Stimulated activated CD4-positive, alpha-beta T cell treated with anti-CD3 and anti-CD28 coated beads, Interleukin-1b, Interleukin-23, amount 100 ng/mL, for 1 hour (primary cell): ENCODE measurements at places on chromosomes 1 and 21.

DNA sequence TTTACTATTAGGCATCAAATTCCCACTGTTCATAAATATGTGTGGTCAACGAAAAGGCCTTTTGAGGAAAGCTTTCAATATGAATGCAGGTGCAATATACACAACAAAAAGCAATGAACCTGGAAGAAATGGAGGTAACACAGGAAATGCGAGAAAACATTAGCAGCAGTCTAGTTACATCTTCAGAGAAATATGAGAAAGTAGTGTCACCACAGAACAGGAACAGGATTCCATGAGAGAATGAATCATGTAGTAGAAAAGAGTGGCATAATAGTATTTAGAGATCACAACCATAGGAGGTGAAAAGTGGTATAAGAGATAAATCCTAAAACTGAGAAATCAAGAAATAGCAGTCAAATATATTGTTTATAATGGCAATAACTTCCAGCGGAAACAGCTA lies 103.7 kb downstream of the AK5 start:
- DNase-seq: no peak

DNA sequence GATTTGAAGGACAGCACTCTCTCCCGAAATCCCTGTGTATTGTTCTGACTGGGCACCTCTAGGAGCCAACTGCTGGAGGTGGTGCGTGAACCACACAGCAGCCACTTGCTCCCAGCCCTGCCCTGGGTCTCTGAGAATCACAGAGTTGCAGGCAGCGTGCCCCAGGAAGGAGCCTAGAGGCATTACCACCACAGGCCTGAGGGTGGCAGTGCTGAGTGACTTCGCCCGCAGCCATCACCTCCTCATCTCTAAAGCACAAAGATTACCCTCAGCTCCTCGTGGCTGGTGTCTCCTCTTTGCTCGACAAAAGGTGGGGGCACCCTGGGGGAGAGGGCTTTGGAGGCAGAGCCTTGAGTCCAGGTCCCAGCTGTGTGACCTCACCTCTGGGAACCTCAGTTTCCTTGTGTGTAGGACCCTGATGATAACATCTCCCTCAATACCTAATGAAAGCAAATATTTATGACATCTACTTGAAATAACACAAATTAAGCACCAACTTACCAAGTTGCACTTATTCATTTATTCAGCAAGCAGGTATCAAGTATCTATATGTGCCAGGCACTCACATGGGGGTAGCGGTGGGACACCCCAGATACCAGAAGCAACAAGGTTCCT lies 86.3 kb downstream of the VWA5B1 start:
- DNase-seq: no peak

GRCh38 chr1:162175379-162176081 lies 106.0 kb downstream of the NOS1AP start:
- DNase-seq: no peak

DNA sequence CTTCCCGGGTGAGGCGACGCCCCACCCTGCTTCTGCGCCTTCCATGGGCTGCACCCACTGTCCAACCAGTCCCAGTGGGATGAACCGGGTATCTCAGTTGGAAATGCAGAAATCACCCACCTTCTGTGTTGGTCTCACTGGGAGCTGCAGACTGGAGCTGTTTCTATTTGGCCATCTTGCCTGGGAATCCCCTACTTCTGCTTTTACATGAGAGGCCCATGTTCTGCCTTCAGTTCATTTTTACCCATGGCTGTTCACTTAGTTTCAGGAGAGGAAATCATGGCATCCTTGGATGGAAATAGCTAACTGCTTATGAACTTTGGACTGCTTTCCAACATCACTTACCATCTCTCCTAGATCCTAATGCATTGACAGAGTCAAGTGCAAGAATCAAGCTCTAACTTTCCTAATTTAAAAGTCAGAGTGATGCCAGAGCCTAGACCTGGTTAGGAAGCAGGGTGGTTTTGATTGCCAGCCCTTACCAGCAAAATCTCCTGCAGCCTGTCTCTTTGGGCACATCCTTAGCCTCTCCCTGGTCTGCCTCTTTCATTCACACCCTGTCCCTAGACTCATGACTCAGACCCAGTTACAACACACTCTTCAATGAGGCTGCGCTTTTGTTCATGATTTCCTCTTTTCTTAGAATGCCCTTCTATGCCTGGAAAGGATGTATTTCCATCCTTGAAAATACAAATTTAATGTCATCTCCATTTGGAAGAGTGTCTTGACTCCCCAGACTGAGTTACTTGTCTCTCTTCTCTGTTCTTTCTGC lies 137.2 kb downstream of the KCTD3 start:
- DNase-seq: no peak

GRCh38 chr21:35511696-35512162 lies 462.6 kb upstream of the RUNX1 start:
- no peak for DNase-seq

- no peak for DNase-seq
Observed at GRCh38 chr1:57410508-57410907, 13.4 kb downstream of the DAB1 start.

DNA sequence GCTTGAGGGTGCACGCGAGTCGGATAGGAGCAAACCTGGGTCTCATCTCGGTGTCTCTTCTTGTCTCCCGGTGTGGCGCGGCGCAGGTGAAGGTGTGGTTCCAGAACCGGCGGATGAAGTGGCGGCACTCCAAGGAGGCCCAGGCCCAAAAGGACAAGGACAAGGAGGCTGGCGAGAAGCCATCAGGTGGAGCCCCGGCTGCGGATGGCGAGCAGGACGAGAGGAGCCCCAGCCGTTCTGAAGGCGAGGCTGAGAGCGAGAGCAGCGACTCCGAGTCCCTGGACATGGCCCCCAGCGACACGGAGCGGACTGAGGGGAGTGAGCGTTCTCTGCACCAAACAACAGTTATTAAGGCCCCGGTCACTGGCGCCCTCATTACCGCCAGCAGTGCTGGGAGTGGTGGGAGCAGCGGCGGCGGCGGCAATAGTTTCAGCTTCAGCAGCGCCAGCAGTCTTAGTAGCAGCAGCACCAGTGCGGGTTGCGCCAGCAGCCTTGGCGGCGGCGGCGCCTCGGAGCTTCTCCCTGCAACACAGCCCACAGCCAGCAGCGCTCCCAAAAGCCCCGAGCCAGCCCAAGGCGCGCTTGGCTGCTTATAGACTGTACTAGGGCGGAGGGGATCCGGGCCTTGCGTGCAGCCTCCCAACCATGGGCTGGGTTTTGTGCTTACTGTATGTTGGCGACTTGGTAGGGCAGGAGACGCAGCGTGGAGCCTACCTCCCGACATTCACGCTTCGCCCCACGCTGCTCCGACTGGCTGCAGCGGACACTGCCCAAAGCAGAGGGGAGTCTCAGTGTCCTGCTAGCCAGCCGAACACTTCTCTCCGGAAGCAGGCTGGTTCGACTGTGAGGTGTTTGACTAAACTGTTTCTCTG lies 5.1 kb downstream of the HLX start:
- no peak for DNase-seq

GRCh38 chr1:6000444-6001288 lies 8.4 kb upstream of the NPHP4 start:
- no peak for DNase-seq

DNA sequence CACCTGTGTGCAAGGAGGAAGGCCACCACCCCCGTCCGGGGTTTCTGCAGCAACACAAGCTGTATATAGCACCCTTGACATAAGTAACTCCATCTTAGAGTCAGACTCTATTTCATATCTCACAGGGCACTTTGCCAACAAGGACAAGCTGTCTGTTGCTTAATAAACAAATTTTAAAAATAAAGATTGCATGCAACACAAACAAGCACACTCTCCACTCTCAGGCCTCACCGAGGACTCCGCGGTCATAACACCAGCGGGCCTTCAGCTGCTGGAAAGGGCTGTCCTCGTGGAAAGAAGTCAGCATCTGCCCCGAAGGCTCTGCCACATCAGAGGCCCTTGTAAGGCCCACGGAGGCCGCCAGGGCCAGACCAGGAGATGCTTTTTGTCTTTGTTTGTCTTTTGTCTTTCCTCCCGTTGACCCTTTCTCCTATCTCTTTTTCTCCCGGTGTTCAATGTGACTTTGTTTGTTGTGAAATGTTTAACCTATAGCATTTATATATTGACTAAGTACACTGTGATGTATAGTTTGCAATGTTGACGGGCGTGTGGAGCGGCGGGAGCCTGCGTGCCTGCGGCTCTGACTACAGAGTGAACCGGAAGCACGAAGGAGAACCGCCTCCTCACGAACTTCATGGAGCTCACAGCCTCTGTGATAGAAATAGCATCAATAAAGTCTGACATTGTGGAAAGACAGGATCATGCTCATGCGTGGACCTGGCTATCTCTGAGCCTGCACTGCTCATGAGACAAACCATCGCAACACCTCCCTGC lies 24.1 kb downstream of the MEGF6 start:
- DNase-seq: no peak

GRCh38 chr1:199857108-199857507 lies 170.4 kb upstream of the NR5A2 start:
- DNase-seq: no peak

DNA sequence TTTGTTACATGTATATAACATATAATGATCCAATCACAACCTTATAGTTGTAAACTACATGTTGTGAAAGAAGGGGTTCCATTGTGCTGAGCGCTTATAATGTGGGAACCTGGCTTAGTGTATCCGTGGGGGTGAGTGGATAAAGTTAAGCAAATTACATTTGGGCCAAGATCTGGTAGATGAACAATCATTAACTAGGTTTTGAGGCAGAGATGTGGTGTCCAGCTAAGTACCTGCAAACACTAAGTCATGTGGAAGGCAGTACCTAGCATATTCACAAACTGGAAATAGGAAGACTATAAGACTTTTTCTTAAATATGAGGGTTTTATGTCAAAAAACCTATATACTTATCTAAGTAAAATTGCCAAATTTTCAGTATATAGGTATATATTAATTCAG lies 167.2 kb upstream of the PDE4B start:
- no peak for DNase-seq

GRCh38 chr1:236455243-236455642 lies 61.2 kb downstream of the EDARADD start:
- DNase-seq: no peak

GRCh38 chr1:216765346-216766300 lies 42.4 kb upstream of the ESRRG start:
- DNase-seq: no peak

DNA sequence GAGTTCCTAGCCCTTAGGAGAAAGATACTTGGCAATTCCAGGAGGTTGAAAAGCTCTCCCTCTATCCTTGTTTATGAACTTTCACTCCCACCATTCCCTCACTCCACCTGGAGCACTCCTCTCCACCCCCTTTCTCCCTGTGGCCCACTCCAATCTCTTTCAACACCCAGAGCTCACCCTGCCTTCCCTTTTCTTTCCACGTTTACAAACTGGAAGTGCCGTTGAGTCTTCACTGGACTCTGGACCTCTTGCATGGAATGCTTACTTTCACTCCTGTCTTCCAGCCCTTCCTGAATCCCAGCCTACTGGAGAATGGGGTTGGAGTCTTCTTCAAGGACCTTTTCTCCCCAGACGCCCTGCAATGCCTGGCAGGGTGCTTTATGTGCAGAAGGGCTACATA lies 198.5 kb downstream of the RHOU start:
- DNase-seq: no peak

DNA sequence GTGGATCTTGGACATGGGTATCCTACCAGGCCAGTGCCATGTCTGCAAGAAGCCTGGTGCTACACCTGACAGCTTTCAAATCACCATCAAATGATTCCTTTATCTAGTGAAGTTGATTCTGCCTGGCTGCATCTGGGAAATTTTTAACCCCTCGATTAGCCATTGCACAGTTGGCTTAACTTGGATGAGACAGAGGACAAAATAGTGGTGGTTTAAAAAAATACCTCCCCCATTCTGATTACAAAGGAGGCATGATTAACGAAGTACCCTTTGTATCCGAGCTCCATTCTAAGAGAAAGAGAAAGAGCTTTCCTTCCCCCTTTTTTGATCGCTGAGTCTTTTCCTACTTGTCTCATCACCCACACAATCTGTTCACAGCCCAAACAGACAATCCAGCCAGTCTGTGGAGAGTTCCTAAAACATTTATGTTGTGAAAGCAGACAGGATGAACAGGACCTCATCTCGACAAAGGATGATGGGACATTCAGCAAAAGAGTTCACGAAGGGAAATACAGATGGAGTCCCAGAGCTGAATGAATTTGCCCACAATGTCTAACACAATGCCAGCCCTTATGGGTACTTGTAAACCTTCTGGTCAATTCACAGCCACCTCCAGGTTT lies 20.5 kb downstream of the WLS start:
- DNase-seq: no peak

- no peak for DNase-seq
Observed at GRCh38 chr1:12157366-12158231, 9.2 kb upstream of the TNFRSF1B start.

- no peak for DNase-seq
Observed at GRCh38 chr1:2474104-2474844, 1.8 kb upstream of the PLCH2 start.

- no peak for DNase-seq
Observed at GRCh38 chr1:1799716-1800115, 21.4 kb upstream of the NADK start.

DNA sequence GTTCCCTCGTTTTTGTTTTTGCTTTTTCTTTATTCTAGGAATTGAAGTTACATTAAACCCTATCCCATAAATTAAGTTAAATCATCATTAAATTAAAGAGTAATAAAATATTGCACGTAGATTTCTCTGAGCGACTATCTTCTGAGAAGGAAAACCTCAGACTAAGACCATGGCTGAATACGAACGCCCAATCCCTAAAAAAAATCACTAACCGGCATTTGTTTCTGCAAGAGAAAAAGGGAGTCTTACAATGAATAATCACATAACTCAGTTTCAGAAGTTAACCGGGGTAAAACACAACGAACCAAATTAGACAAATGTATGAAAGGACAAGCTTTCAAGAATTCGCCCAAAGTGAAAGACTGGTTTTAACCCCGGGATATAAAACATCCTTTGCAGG lies 1.3 kb downstream of the PIK3R3 start:
- DNase-seq: no peak

GRCh38 chr1:157403203-157403602 lies 149.1 kb downstream of the FCRL5 start:
- DNase-seq: no peak

DNA sequence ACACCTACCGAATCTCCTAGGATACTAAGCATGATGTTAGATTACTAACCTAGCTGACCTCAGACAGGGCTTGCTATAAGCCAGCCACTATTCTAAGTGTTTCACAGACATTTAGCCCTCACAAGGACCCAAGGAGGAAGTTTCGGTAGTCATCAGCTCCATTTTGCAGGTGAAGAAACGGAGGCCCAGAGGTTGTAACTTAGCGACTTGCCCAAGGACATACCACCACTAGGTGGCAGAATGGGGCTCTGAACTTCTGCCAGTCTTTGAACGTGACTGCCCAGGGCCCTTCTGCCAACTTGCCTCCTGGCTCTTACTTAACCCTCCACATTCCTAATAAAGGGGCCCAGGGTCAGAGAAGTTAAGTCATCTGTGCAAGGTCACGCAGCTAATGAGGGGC lies 283.5 kb downstream of the C1orf94 start:
- no peak for DNase-seq
